ENCODE measurements at places on chromosomes 3 and 15.

DNA sequence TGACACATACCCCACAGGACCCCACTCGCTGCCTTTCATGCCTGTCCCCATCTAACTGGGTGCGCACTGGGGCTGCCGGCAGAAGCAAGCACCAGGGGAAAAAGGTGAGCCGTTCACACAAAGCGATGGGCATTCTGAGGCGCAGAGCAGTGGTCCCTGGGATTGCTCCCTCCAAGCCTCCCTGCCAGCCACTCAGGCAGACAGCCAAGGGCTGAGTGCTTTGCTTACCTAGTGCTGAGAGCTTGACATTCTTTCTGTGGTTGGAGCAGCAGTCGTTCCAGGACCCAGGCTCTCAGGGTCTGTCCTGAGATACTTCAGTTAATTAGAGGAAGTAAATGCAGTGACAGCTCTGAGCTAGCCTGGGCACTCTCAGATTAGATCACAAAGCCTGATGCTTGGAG is 5.7 kb downstream of the ESYT3 start:
- DNase-seq = no peak

DNA sequence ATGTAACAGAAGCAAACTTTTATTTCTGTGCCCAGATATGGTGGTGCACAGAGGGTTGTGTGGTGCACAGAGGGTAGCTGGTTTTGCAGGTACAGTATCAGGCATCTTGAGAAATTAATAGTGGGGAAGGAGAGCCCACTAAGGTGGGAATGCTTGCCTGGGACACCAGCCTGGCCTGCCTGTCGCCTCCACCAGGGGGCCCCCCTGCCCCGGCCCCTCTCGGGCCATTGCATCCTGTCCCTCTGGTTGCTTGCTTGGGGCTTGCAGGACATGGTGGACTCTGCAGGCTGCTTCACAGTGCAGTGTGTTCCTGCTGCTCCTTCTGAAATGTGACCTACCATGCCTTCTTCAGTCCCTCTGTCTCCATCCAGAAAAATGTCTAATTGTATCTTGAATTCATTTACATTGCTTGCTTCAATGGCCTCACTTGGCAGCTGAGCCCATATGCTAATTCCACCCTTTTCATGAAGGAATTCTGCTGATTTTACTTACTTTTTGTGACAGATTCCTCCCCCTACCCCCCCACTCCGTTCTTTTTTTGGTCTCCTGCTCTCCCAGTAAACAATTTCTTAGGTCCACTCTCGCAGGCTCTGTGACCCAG is 73.6 kb downstream of the EEFSEC start:
- DNase-seq = no peak

DNA sequence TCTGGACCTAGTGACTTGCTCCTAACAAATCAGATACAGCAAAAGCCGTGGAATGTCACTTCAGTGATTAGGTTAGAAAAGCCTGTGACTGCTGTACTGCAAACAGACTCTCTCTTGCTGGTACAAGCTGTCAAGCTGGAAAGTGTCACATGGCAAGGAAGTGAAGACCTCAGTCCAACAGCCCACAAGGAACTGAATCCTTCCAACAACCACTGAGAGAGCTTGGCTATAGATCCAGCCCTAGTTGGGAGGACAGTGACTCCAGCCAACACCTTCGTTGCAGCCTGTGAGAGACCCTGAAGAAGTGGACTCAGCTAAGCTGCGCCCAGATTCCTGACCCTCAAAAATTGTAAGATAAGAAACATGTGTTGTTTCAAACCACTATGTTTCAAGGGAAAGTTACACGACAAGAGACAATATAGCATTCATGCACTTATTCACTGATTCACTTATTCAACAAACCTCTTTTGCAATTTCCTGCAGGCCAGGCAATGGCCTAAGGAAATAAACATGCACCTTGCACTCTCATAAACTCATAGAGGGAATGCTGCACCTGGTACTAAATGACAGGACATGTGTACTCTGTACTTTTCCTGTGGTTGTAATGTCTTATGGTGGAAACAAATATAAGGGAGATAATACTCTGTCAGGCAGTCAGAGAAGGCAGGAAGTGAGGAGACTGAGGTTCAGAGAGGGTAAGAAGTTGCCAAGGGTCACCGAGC is 142.9 kb downstream of the CADPS start:
- DNase-seq = no peak

- no peak for DNase-seq
Measured at GRCh38 chr3:124699686-124700396, 30.4 kb upstream of the UMPS start.

DNA sequence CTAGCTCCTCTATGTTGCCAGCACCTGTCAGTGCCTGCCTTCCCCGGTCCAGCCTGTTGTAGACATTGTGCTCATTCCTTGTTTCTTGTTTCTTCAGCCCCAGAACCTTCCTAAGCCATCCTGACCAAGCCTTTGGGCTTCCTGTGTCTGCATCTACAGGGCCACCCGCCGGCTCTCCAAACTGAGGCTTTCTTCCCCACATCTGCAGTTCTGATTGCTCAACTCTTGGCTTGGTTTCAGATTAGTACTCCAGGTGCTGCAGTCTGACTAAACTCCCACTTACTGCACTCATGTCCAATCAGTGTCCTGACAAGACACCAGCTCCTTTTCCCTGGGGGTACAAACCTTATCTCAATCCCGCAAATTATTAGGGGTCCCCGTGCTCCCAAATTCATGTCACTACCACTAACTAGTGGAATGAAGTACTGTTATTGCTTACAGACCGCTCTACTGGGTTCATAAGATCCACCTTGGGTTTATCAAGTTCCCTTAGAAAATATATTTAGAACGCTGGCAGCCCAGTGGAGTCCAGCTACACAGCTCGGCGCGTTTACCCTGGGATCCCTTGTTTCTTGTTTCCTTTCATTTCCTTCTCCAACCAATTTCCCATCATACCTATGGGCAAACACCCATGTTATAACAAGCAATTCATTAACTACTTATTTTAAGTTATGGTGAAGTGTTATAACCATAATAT is 114.2 kb upstream of the TJP1 start:
- no peak for DNase-seq

DNA sequence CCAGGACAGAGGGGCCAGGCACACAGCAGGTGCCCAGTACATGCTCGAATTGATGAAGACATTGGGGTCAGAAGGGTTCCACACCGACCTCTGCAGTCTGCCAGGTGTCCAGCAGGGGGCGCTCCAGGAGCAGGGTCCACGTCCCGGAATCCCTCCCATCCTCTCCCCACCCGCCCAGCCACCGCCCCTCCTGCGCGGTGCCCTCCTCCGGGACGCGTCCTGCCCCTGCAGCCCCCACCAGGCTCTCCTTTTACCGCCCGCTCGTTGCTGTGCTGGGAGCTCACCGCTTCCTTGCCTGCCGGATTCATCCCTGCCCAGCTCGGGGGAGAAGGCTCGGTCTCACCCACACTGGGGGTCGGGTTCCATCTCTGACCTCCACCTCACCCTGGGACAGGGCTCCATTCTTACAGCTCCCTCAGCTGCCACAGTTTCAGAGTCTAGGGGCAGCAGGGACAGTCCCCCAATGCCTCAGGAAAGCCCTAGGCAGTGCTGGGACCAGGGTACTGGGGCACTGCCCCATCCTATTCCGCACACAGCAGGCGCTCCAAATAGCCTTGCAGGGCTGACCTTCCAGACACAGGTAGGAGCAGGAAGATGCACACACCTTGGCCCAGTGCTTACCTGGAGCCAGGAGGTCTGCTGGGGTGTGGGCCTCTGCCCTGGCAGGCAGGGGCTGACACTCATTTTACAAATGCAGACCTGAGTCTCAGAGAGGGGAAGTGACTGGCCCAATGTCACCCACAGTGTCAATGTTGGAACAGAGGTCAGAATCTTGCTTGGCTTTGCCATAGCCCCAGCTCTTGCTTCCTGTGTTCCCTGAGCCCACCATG is 31.0 kb downstream of the GRIP2 start:
- peak; percentile 14 for DNase-seq

GRCh38 chr3:33799202-33799551 is 747 bp downstream of the PDCD6IP start:
- DNase-seq = no peak

DNA sequence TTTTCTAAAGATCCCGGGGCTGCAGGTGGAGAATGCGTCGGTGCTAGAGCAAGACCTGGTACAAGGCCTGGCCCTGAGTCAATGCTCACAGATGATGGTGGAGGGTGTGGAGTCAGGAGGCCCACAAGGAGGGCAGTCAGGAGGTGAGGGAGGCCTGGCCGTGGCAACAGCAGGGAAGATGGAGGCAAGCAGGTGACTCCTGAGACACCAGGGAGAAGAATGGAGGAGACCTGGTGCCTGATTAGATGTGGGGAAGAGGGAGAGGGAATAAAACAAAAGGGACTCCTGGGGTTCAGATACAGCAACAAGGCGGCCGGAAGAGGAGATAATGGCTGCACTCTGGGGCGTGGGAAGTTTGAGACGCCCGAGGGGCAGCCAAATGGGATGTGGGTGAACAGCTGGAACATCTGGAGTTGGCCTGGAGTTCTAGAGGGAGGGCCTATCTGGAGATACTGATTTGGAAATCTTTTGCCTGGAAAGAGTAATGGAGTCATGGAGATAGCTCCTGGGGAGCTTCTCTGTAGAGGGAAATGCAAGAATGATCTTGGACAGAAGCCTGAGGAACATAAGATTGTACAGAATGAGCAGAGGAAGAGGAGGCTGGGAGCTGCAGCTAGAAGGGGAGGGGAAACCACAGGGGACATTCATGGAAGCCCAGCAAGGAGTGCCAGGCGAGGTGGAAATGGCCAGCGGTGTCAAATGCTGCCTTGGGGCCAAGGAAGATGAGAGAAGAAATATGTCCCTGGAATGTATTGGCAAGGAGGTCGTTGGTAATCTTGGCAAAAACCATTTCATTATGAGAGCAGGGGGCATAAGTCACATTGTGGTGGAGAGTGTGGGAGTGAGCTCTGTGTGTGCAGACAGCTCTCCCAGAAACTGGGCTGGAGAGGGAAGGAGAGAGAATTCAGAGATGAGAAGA is 67.5 kb upstream of the CORO2B start:
- no peak for DNase-seq

- DNase-seq = no peak
Measured at GRCh38 chr15:72237029-72237852, 6.3 kb upstream of the PKM start.

Measured in NCI-H1930 (cell line).